Stimulated activated CD8-positive, alpha-beta memory T cell treated with anti-CD3 and anti-CD28 coated beads, Interleukin-7, amount 100 ng/mL, for 4 hours (primary cell): ENCODE measurements at places on chromosomes 1 and 21.

DNA sequence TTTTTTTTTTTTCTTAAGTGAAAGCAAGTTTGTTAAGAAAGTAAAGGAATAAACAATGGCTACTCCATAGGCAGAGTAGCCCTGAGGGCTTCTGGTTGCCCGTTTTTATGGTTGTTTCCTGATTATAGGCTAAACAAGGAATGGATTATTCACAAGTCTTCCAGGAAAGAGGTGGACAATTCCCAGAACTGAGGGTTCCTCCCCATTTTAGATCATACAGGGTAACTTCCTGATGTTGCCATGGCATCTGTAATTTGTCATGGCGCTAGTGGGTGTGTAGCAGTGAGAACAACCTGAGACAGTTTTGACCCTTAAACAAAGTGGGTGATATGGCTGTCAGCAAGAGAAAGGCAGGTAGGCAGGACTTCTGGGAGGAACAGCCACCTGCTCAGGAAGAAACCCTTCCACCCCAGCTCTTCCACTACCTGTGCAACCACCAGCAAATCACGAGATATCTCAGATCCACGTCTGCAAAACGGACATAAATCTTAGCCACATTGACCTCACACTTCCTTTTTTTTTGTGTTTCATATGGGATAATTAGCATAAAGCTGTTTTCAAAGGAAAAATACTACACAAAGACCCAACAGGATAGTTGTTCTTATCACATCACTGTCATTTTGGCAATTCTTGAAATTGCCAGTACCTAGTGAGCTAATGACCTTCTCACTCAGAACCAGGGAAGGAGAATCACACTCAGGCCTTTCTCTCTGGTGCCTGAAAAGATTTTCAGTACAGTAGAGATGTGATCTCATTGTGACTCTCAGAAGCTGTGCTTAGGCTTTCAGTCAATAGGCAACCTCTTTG, 34.8 kb upstream of the DUSP10 start:
- DNase-seq, result no peak

DNA sequence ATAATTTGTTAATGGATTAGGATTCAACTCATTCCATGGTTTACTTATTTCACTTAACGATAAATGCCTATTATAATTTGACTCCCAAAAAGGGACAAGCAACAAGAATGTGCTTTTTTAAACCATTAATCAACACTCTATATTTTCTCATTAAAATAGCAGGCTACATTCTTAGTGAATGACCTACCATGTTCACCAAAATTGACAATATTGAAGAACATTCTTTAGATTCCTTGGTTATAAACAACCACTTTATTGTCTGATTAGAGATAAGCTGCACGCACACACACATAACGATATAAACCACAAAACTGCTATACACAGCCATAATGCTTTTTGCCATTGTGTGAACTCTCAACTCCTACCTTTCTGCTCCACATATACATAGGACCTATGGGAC, 75.4 kb upstream of the LRRC7 start:
- no peak for DNase-seq

DNA sequence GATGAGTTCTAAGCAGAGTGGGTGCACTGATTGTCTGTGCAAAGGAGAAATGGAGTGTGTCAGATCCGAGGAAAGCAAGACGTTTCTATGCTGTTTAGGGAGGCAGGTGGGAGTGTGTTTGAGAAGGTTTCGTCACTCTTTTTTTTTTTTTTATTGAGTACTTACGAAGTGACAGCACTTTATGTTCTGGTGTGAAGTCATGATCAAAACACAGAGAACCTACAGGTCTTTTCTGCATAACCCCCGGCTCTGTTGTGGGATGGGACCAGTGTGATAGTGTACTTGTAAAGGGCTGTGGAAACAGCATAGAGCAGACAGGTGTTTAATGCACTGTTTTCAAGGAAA, 26.7 kb downstream of the MIA3 start:
- no peak for DNase-seq

DNA sequence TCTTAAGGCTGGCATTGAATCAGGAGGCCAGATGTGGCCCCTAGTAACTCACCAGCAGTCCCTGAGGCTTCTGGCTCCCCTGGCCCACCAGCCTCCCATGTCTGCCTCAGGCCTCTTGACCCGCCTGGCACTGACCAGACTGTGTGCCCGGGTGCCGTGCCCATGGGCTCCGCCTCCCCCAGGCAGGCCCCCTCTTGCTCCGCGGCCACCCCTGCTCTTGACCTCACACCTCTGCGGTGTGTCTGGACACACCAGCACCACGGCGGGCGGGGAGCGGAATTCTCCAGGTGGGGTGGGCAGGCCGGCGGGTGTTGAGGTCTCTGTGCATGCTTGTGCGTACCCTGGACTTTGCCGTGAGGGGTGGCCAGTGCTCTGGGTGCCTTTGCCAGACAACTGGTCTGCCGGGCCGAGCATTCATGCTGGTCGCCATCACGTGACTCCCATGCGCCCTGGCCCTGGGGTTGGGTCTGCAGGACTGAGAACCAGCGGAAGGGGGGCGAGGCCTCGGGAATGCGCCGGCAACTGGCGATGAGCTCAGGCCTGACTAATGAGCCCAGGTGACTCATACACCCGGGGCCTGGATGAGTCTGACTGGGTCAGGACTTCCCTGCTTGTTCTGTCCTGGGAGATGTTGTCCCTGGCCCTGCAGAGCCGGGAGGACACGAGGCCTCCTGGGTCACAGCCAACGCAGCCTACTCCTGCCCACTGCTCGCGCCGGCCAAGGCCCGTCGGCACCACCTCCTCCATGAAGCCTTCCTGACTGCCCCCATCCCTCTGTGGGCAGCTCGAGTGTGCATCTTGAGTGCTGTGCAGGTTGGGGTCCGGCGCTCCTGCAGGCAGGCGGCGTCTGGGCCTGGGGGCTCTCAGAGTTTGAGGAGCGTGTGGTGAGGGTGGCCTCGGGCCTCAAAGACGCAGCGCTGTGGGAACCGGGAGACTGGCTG, 22.6 kb downstream of the COL18A1 start:
- no peak for DNase-seq
